ENCODE measurements at places on chromosomes 16 and 17.

GRCh38 chr17:43371227-43371821, 27.5 kb upstream of the ARL4D start:
- no peak for DNase-seq

GRCh38 chr16:82655072-82655714, 28.4 kb downstream of the CDH13 start:
- no peak for DNase-seq

DNA sequence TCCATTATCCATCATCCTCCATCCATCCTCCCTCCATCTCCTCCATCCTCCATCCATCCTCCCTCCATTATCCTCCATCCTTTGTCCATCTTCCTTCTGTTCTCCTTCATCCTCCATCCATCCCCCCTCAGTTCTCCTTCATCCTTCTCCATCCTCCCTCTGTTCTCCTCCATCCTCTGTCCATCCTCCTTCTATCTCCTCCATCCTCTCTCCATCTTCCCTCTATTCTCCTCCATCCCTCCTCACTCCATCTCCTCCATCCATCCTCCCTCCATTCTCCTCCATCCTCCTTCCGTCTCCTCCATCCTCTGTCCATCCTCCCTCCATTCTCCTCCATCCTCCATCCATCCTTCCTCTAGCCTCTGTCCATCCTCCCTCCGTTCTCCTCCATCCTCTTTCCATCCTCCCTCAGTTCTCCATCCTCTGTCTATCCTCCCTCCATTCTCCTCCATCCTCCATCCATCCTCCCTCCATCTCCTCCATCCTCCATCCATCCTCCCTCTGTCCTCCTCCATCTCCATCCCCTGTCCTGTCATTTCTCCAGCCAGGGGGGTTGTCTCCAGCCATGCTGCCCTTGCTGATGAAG, 143.7 kb downstream of the SDK2 start:
- DNase-seq, result no peak

DNA sequence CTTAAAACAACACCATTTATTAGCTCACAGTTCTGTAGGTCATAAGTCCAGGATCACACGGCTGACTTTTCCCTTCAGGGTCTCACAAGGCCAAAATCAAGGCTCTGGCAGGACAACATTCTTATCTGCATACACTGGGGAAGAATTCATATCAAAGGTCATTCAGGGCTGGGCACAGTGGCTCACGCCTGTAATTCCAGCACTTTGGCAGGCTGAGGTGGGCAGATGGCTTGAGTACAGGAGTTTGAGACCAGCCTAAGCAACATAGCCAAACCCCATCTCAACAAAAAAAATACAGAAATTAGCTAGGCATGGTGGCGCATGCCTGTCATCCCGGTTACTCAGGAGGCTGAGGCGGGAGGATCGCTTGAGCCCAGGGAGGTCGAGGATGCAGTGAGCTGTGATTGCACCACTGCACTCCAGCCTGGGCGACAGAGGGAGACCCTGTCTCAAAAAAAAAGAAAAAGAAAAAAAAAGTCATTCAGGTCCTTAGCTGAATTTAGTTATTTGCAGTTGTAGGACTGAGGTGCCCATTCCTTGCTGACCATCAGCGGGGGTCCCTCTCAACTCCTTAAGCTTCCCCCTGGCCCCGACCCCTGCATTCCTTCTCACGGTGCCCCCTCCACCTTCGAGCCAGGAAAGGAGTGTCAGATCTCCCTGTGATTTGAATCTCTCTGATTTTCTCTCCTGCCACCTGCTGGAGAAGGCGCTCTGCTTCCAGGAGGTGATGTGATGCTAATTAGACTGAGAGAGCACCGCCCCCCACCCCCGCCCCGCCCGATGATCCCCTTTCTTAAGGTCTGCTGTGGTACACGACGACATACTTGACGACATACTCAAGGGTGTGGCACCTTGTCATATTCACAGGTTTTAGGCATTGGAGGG, 91.8 kb upstream of the CLEC18A start:
- DNase-seq, result no peak

DNA sequence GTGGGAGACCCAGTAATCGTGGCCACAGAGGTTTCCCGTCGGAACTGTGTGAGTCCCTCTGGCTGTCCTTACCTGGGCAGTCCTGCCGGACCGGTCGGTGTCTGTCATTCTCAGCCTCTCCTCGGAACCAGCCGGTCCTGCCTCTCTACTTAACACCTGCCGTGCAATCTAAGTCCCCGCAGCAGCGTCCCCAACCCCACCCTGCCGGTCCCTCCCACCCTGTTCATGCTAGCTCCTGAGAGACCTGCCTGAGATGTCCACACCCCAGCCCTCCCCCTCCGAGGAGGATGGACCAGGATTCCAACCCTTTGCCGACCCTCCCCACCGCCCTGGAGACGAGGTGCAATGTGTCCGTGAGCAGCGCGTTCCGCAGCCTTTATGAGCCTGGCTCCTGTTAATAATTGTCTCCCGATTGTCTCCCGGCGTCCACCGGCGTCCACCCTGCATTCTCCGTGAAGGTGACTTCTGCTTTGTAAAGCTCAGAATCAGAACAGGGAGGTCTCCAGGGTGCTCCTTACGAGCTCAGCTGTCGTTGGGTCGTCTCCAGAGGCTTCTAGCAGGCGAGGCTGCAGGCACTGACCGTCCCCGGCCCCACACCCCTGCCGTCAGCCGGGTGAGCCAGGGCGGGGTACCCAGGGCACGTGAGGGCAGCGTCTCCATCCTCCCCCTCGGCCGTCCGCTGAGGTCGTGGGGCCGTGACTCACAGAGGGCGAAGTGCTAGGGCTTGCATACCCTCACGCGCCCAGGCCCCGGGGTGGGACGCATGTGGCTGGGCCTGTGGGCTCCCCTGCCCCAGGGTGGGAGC, 10.1 kb downstream of the METRNL start:
- DNase-seq, result no peak

DNA sequence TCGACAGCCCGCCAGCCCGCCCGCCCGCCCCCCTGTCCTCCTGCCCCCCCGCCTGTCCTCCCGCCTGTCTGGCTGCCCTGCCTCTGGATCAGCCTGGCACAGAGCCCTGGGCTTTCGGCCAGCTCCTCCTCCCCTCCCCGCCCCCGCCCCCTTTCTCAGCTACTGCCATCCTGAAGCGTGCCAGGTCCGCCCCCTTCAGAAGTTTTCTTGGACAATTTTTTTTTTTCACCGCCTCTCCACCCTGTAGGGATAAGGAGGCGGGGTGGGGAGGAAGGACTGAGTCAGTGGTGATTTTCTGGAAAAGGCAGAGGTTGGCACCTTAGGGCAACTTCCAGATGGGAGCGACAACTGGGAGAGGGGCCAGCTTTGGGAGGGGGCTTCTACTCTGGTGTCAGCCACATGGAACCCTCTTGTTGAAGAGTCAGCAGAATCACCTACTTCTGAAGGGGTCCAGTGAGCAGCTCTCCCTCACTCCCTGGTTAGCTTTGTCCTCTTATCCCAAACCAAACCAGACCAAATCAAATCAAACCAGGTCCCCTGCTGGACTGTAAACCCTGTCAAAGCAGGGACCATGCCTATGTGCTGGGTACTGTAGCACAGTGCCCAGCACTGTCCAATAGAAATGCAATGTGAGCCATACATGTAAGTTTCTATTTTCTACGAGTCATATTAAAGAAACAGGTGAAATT, 19.7 kb downstream of the IGF2BP1 start:
- no peak for DNase-seq

GRCh38 chr17:61996916-61997605, 68.0 kb downstream of the MED13 start:
- no peak for DNase-seq

- no peak for DNase-seq
Measured at GRCh38 chr16:75908331-75909117, 182.2 kb upstream of the CPHXL start.

DNA sequence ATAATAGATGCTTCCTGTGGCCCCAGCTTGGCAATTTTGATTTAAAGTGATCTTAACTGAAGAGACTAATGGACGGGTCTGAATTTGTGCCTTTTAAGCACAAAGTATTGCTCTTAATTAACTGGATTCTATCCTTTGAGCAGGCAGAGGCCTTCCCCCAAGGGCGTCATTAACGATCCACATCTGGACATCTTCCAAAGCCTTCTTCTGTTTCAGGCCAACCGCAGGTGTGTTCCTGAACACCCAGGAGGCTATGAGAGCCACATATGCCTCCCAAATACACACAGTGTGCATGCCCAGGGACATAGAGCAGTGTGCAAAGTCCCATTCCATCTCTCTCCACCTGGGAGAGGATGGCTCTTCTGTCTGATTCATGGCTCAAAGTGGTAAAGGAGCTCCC, 42.3 kb downstream of the MAPT start:
- DNase-seq, result peak; percentile 66

GRCh38 chr16:26263406-26263805, 571.6 kb downstream of the HS3ST4 start:
- DNase-seq, result no peak

DNA sequence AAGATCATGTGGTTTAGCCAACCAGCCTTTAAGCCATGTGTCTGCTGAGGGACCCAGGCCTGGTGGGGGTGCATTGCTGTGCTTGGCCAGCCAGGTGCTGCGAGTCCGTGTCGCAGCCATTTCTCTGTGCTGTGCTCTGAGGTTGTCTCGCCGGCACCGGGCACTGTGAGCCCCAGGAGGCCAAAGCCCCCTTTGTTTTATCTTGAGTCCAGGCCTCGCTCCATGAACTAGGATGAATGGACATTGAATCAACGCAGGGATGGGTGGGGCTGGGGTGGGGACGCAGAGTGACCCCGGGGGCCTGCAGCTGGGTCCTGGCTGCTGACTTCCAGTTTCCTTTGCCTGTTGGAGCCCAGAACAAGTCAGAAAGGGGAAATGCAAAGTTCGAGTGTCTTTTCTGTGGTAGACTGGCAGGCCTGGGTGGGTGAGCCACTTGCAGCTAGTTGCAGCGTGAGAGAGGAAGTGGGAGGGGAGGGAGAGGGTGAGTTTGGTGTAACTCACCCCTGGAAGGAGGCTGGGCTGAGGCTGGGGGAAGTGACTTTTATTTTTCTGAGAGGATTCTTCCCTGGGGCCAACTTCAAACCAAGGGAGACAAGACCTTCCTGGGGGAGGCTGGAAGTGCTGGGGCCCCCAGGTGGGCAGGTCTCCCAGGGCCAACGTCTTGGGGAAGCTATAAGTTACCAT, 324.7 kb downstream of the SEC14L1 start:
- no peak for DNase-seq

DNA sequence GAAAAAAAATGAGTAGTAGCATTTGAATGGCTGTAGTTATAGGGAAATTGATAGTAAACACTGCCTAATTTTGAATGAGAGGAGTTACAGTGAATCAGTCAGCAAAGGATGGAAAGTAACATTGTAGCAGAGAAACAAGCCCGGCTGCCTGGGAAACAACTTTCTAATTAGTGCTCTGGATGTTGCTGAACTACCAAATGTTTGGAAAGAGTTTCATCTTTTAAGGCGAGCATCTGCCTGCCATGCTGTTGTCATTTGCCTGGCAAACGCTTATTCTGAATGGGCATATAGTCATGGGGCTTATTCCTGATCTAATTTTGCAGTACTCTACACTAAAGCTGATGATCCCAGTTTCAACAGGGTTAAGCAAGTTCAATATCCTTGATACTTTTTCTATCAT, 138.6 kb downstream of the CDH11 start:
- DNase-seq, result no peak

DNA sequence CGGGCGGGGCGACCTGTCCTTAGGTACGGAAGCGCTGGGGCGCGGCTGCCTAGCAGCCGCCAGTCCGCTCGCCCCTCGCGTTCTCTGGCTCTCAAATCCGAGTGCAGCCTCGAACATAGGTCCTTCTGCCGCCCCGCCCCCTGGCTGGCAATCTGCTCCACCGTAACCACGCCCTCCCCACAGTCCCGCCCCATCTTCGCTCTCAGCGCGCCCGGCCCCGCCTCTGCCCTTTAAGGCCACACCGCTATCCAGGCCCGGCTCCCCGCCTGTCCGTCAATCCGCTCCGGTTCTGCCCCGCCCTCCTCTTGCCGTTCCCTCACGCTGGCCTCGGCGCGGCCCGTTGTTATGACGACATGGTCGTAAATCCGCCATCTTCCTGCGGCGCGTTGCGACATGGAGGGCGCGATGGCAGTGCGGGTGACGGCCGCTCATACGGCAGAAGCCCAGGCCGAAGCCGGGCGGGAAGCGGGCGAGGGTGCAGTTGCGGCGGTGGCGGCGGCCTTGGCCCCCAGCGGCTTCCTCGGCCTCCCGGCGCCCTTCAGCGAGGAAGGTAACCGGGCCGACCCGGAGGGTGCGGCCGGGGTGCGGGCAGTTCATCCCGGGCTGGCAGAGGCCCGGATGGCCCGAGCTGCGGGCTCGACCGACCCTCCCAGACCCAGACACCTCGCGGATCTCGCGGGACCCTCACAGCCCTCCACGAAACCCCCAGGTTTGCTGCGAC, at the start of gene E4F1:
E4F1 (plus strand) TSS at position 371 of the 721 bp plus-strand sequence; CDS start at position 394, 23 bp downstream.
- DNase-seq, result peak; percentile 81

Measured in NCI-H2081 treated with DMSO at 0.1 percent for 48 hours (cell line).